ENCODE measurements at places on chromosomes 1 and 21.

DNA sequence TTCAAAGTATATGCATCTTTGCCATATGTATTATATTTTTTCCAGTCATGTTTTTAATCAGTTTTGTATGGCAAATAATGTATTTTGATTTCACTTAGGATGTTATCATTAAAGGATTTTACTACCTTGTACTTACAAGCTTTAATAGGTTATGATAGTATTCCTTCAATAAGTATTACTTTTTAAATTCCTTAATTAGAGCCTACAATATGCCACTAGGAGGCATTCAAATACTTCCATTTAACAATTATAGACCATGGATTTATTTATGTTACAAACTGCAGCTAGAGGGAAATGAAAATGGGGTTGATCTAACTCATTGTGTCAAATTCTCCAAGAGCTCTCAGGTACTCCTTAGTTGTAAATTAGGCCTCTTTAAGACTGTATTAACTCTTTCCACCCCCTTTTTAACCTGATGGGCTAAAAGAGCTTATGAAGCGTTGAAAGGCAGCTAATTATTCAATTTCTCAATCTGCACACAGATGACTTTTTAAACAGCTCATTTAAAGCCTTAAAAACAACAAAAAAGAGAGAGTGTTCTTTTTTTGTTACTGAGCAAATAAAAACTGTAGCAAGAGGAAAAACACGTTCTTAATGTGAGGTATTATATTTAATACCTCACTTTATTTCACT lies 156.2 kb downstream of the DENND1B start:
- DNase-seq = no peak

- no peak for DNase-seq
Measured at GRCh38 chr21:41973861-41974751, 20.3 kb upstream of the C2CD2 start.

DNA sequence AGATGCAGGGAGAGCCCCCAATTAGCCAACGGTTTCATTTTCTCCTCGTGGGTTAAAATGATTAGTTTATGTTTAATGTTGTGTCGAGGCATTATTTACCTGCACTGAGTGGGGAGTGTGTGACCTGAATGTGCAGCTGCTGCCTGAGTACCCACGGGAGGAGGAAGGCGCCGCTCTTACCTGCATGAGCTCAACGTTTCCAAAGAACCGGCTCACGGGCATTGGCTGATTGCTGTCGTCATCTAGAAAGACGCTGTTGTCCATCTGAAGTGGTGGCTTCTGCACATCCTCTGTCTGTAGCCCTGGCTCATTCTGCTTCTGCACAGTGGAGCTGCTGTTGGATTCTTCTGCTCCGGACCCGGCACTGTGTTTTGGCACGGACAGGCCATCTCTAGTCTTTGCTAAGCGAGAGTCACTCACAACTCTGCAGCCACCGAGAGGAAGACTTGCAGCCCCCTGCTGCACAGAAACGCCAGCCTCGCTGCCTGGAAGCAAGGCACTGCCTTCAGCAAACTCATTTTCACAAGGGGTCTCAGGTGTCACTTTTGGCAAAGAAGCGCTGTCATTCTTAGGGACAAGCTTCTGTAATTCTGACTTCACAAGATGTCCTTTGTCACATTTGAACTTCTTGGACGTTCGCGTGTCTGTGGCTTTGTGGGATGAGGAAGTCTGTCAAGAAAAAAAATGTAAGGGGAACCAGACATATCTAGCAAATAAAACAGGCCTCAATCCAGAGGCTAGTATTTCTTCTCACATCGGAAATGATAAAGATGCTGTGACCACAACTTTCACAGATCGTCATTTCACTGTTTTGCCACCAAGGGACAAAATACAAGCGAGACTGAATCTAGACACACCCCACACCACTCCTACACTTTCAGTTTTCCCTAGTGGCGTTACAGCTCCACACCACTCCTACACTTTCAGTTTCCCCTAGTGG lies 9.4 kb downstream of the C1orf174 start:
- no peak for DNase-seq

- DNase-seq = no peak
Measured at GRCh38 chr21:29486306-29486807, 187.6 kb downstream of the BACH1 start.

DNA sequence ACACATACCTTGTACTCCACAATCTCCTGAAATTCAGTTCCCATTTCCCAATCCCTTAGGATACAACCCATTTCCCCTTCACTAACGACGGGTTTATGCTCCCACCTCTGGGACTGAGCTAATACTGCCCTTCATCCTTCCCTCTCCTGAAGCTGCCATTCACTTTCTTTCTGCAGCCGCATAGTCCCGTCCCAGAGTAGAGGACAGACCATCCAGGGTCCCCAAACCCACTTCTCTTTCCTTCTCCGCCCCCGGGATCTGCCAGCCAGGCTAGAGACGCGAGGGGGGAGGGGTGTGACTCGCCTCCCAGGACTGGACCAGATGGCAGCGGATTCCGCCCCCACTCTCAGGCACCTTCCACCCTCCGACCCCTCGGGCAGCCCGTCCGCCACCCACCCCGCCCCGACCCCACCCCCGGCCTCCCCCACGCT lies 679 bp downstream of the ABL2 start:
- DNase-seq = no peak

DNA sequence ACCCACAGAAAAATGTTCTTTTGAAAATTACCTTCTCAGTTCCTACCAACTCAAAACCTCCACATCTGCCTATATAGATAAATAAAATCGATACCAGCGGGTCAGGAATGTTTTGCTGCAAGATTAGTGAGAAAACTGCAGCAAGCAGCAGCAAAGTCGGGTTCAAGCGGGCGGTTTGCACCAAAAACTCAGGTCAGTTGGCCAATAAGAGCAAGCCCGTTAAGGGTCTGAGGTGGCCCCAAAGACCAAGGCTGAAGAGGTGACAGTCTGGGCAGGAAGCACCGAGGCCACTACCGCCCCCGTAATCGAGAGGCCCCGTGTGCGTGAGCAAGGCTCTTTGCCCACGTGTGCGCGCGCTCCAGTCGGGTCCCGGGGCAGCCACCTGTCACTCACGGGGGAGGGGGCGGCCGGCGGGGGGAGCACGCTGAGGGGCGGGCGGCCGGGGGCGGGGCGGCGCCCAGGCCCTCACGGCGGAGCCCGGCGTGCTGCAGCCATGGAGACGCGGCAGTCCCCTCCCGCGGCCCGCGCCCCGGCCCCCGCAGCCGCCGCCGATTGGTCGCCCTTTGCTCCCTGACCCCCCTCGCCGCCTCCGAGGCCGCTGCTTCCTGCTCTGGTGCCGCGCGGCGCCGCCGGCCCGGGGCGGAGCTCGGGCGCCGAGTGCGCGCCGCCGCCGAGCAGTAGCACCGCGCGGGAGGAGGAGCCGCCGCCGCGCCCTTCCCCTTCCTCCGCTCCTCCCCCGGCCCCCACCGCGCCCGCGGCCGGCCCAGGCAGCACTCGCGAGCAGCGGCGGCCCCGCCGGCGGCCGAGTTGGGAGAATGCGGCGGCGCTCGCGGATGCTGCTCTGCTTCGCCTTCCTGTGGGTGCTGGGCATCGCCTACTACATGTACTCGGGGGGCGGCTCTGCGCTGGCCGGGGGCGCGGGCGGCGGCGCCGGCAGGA lies at the start of gene GALNT2:
GALNT2 (plus strand) TSS at position 773 of the 939 bp plus-strand sequence; CDS start at position 816, 43 bp downstream.
- DNase-seq = peak; percentile 70
